ENCODE measurements at places on chromosomes 5 and 9.

DNA sequence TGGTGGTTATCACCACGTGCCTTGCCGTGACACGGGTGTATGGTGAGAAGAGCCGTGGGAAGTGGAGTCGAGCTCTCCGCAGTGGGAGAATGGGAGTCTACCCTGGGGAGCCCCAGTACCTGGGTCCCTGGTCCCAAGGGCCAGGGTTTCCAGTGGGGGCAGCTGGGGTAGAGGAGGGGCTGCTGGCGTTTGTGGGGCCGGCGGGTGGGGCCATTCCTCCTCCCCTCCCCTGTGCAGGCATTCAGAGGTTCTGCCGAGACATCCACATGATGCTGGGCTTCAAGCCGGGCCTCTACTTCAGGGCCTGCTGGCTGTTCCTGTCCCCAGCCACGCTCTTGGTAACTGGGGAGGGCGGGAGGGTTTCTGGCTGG lies 14.7 kb downstream of the SLC6A7 start:
- no peak for DNase-seq

DNA sequence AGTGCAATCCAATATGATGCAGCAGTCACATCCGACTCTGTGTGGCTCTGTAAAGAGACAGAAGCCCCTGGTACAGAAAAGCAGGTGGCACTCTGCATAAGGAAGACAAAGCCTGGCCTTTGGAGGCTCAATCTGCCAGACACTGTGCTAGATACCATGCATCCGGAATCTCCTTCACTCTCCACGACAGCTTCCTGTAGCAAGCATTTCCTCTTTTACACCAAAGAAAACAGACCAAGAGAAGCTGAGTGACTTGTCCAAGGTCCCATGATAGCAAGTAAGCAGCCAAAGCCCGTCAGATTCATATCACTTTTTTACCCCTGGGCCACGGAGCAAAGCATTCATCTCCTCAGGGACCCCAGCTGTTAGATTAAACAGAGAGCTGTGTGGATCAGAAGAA lies 64.2 kb upstream of the SMIM23 start:
- DNase-seq, result no peak

GRCh38 chr9:84597131-84597530 lies 72.4 kb upstream of the NTRK2 start:
- DNase-seq, result peak; percentile 64

GRCh38 chr9:11686733-11687132 lies 1006.5 kb upstream of the TYRP1 start:
- DNase-seq, result no peak

DNA sequence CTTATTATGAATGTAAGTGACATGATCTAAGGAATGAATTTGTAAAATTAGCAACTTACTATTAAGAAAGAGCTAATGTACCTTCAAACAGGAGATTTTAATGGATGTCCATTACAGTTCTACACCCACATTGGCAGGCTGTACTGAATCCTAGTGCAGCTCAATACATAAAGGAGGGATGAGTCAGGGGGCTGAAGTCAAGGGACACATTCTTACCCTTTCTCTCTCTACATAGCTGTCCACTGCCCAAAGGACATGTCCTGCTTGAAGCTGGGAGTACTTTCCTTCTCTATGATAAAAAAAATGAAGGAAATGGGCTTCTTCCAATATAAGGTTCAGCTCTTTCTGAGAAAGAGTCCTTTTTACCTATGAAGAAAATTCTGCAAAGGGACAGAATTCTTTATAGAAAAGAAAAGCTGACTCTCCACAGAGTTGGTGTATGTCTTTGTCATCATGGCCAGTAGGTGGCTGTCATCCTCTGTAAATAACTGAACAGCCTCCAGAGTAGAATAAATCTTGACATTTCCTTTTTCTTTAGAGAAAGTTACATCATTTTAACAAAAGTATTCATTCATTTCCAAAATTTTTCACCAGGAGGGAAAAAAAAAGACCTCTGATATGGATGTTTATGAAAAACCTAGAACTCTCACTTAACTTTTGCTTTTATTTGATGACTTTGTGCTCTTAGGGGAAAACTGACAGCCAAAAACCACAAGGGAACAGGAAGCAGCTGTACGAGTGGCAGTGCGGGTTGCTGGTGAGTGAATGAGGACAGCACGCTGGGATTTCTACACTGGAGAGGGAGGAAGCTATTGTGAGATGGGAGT lies 13.1 kb upstream of the IFNA14 start:
- DNase-seq, result no peak
